RWPE2 (cell line): ENCODE measurements at places on chromosomes 16 and 17.

DNA sequence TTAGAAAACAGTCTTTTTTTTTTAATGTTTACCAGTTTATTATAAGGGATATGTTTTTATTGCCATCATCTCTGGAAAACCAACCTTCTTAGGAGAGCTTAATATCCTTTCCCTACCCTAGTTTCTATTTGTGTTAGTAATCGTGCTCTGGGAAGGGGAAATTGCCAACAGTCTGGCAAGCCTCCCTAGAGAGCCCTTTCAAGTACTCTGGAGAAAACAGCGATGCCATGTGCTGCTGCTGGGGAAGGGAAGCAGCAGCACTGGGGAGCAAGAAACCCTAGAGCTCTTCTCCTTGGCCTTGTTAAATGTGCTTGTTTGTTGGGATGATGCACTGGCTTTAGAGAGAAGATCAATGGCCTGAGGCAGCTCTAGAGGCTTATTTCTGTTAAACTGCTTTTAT is 10.3 kb downstream of the RETREG3 start:
- no peak for DNase-seq

GRCh38 chr16:67562918-67563707 is 787 bp downstream of the CTCF start:
- no peak for DNase-seq

DNA sequence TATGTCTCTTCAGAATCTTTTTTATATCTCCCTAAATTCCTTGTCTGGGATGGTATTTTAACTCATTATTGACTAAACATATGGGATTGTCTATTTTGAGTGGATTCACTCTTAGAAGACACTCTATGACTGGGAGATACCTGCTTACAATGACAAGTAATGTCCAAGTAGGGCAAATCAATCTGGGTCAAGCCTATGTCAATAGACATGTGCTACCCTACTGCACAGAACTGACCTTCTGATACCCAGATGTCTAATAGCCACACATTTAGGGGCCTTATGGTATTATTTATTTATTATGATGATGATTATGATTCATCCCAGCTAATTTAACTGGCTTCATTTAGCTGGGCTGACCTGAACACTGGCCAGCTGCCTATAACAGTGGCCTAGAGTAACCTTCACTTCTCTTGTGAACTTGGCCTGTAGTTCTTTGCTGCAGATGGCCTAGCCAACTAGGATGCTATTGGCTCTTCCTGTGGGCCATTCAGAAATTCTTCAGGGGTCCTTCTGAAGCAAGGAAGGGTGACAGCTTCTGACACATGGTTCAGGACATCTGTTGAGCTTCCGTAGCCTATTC is 138.0 kb downstream of the ANKFN1 start:
- DNase-seq, result no peak

DNA sequence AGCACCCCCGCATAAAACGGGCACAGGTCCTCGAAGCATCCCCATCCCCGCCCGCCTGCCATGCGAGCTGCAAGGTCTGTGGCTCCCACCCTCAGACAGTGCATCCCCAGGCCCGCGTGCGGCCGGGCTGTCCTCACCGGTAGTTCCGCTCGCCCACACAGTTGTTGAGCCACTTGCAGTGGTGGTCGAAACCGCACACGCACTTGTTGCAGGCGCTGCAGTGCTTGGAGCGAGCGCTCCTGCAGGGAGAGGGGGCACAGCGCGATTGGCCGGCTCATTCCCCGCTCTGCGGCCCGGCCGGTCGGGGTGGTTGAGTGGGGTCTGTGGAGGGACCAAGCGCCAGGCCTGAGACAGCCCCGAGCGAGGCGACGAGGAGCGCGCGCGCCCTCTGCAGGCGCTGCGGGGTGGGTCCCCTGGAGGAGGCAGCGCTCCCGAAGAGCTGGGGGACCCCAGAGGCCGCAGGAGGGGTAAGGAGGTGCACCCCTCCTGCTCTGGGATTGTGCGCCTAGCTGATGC is 6.0 kb upstream of the TPPP3 start:
- DNase-seq, result no peak

DNA sequence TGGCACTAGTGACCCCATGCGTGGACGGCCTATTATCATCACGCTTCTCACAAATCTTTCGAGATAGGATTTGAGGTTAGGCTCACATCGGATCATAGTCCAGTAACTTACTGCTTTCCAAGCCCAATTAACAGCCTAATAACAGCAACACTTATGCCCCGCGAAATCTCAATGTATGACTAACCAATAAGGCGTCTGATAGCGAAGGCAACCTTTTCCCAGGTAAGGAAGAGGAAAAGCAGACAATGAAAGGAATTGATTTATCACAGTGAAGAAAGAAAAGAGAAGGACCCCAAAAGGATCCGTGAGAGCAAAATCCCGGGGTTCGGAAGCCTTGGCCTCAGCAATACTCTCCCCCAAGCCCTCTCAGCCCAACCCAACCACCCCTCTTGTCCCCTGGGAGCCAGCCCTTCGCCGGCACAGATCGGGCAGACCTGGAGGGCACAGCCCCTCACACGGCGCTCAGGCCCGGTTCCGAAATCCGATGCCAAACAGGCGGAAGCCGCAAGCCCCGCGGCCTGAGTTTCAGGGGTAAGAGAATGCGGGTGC is 534 bp downstream of the GPATCH8 start:
- no peak for DNase-seq

DNA sequence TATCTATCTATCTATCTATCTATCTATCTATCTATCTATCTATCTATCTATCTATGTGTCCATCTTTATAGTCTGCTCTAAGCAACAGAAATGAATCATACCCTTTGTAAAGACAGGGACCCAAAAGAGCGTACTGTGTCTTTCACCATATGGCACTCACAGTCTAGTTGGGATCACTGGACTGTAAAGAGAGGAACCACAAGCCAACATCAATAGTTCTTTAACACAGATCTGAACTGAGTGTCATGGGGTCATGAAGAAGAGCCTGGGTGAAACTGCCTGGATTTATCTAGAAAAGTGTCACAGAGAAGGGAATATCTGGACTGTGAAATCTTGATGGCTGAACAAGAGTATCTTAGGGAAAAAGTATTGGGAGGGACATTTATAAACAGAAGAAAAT is 619.1 kb upstream of the SOX9 start:
- no peak for DNase-seq

- peak; percentile 68 for DNase-seq
Measured at GRCh38 chr17:49132699-49133364, at the start of gene B4GALNT2. TSS of gene B4GALNT2 (plus strand) at chr17:49132769. CDS start at chr17:49132793, 24 bp downstream.

DNA sequence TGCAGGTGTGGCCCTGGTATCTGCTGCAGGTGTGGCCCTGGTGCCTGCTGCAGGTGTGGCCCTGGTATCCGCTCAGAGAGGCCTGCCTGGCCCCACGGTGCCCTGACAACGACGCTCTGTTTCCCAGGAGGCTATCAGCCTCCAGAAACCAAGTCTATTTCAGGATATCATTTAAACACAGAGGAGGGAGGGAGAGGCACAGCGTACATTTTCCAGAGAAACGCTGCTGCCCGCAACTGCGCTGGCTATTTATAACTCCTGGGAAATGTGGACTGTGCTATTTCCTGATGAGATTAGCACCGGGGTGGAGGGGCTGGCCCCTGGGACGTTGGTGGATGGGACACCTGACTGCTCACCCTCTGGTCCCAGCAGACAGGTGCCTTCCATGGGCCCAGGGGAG is 22.5 kb downstream of the TIMM22 start:
- DNase-seq, result no peak

GRCh38 chr16:23110257-23110899 is 38.9 kb downstream of the USP31 start:
- no peak for DNase-seq

GRCh38 chr17:31131299-31131698 is 36.5 kb downstream of the NF1 start:
- no peak for DNase-seq

GRCh38 chr17:2580661-2581060 is 12.8 kb upstream of the PAFAH1B1 start:
- DNase-seq, result no peak

GRCh38 chr17:4786106-4786511 is at the start of gene VMO1:
TSS of gene VMO1 (minus strand) at chr17:4786364. CDS start at chr17:4786352, 12 bp downstream.
- DNase-seq, result no peak

DNA sequence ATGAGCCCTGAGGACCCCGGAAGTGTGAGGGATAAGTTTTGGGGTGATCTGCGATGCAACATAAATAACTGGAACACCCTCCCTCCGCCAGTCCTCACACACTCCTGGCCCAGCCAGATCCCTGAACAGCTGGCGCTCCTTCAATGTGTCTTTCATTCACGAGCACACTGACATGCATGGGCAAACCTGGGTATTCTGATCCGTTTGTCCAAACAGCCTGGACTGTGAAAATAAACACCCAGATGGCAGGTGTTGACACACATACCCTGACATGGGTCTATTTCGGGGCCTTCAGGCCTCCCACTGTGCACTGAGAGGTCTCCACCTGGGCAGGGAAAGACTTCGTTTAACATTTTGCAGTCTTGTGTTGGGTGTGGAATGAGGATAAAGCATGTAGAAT is 3.0 kb upstream of the CPNE2 start:
- DNase-seq, result no peak

GRCh38 chr17:51674579-51675255 is 414.4 kb downstream of the UTP18 start:
- no peak for DNase-seq

- no peak for DNase-seq
Measured at GRCh38 chr16:46857368-46857945, 26.5 kb upstream of the C16orf87 start.

GRCh38 chr17:39939588-39940419 is 12.3 kb downstream of the LRRC3C start:
- no peak for DNase-seq

DNA sequence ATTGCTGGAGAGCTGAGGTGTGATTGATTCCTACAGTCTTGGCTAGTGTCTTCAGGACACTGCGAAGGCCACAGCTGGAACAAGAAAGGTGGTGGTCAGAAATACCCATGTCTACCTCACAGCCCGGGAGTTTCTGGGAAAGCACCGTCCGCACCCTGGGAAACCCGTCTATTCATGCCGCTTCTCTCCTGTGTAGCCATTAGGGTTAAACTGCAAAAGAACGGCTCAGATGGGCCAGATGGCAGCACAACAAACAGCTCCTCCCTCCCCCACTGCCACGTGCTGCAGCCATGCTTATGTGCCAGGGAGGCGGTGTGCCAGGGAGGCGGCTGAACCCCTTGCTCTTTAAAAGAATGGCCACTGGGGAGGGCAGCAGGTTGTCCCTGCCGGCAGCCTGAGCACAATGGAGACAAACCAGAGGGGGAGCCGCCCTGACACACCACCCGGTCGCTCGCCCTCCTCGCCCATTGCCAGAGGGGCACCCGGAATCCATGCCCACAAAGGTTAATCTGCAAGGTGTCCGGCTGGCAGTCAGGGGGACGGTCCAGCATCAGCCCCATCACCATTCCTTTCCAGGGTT is 65.2 kb downstream of the CYTH1 start:
- no peak for DNase-seq

DNA sequence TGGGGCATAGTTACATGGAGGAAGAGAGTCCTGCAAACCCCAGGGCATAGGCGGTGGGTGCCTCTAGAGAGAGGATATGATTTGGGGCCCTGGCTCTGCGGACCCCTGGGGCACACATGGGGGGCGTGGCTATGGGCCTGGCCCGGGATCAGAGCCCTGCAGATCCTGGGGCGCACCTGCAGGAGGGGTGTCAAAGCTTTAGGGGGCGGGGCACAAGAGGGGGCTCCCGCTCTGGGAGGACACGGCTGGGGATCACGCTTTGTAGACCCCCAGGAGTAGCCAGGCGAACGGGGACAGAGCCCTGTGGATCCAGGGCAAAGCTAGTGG is 497 bp downstream of the BCL7C start:
- DNase-seq, result no peak

GRCh38 chr17:43760254-43760852 is 1.8 kb upstream of the SOST start:
- peak; percentile 90 for DNase-seq

DNA sequence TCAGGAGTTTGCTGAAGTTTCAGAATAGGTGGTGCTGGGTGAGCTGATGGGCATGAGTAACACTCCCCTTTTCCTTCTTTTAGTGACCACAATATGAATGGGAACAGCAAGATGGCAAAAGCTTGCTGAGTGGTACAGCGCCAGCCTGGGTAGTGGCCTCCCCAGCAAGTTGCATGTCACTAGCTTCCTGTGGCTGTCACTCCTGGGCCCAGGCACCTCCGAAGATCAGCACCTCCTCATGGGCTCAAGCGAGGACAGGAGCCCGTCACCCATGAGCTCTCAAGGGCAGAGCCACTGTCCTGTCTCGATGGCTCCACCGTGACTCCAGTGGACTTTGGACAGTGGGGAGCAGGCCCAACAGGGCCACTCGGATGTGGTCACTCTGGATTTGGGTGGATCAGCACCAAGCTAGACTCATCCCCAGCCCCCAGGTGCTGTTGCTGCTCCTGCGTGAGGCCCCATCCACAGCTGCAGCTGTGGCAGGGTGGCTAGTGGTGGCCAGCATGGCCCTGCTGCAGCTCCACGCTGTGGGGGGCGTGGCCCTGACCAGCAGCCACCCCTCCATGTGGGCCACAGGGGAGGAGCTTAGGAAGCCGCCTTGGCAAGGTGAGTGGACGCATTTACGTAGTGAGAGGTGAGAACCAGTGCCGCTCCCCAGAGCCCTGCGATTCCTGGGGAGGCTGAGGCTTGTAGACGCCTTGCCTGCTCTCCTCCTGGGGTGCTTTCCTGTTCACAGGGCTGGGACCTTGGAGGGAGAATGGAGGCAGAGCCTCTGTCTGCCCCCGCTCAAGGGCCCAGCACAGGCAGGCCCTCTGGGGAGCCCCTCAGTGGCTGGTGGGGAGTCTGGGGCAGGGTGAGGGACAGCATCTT is 13.6 kb upstream of the DNASE1 start:
- DNase-seq, result no peak

- no peak for DNase-seq
Measured at GRCh38 chr16:48102083-48103008, 53.4 kb downstream of the ABCC12 start.

DNA sequence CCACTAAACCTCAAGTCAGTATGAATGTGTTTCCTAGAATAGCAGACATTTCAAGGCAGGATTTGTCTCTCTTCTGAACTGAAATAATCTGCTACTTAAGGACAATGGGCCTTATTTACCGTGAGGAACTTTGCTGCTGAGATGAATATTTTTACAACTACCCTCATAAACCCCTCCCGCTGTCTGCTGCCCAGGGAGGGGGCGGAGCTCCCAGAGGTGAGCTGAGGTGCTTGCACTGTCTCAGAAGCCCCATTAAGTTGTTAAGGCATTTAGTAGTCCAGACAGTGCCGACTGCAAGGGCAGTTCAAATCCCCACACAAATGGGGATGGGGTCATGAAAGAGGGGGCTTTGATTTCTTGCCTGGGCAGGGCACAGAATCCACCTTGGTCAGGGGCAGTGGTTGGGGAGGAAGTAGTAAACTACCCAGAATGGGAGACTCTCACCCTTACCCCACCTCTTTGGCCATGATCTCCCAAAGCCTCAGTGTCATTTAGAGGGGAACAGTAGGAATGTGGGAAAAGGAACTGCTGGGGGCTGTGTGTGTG is 19.2 kb downstream of the HNF1B start:
- no peak for DNase-seq

- DNase-seq, result no peak
Measured at GRCh38 chr16:63527404-63527803, 1491.2 kb upstream of the CDH8 start.
